Ecto neural progenitor cell (in vitro differentiated cells): ENCODE measurements at places on chromosomes 6 and 20.
A peak's percentile ranks its signal among the peaks of the same experiment; 100 is the strongest.

- no peak for DNase-seq
These were observed 13.5 kb downstream of the NCOA7 start for GRCh38 chr6:125804264-125804663.

GRCh38 chr6:2949121-2949520, 22.2 kb downstream of the SERPINB6 start:
- no peak for DNase-seq

DNA sequence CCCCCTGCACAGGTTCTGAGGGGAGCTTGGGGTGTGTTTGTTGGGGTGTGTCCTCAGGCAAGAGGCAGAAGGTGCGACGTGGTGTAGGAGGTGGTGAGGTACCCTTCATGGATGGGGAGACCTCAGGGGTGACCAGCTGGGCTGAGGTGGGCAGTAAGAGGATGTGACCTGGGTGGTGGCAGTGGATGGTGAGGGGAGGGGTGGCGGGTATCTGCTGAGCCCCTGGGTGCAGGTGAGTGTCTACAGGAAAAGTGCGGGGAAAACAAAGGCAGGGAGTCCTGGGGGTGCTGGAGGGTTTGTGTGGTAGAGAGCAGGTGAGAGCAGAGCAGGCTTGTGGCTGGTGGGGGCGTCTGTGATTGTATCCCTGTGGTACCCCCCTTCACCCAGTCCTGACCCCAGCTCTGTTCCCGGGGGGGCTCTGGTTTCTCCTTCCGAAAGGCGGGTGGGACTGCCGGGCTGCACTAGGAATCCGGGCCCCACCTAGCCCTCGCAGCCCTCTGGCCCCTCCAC, 631 bp downstream of the RAET1L start:
- DNase-seq = no peak

- no peak for DNase-seq
These were observed 9.9 kb upstream of the SCGN start for GRCh38 chr6:25641940-25642666.

DNA sequence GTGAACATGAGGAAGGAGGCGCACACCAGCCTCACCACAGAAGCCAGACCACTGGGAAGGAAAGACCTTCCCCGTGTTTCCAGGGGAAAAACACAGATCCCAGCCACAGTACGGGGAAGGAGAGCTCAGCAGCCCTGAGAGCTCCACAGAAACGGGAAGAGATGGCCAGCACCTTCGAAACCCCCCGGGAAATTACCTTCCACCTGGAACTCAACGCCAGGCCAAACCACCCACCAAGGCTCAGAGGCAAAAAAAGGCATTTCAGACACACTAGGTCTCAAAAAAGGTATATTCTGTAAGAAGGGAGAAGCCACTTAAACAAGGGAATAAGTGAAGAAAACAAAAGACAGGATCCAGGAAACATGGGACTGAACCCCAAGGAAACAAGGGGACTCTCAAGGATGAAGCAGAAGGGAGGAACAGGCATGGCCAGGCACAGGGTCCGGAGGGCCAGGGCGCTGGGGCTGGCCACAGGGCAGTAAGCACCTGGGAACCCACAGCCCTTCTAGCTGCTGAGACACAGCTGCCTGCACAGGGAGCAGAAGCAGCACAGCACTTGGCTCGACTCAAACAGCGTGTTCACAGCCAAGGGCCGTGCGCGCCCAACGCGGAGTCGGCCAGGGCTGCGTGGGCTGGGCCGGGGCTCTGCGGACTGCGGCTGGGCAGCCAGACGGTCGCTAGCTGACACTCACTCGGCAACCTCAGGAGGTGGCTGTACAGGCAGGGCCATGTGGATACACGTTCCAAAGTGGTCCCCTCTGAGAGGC, 44.6 kb downstream of the TAF4 start:
- DNase-seq = no peak

GRCh38 chr20:31949877-31950646, 1.8 kb downstream of the PDRG1 start:
- no peak for DNase-seq

DNA sequence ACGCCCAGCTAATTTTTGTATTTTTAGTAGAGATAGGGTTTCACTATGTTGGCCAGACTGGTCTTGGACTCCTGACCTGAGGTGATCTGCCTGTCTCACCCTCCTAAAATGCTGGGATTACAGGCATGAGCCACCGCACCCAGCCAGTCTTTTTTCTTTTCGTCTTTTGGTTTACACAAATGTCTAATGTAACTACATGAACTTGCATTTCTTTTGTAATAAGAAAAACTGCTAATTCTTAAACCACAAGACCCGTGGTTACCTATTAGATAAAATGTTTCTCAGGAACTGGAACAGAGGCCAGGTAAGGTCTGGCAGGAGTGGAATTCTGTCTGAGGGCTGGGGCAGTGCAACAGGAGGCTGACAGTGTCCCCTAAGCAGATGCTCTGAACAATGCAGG, 32.7 kb upstream of the GSTA3 start:
- DNase-seq = peak; percentile 19

GRCh38 chr6:159981403-159982245, 12.7 kb downstream of the IGF2R start:
- no peak for DNase-seq
